ENCODE measurements at places on chromosomes 2 and 18.

DNA sequence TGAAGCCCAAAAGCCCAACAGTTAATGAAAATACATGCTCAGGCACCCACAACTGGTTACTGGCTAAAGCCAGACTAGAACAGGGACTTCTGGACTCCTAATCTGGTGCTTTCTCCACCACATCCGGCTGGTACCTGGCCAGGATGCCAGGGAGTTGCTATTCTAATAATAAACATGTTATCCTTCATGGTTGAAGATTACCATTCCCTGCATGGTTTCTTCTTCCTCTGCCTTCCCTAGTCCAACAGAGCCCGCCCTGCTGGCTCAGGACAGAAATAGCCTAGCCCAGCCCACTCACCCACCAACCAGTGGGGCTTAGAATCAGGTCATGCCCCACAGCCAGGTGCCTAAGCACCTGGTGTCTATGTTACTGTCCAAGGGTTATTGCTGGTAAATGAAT, 184.2 kb downstream of the TMEM247 start:
- DNase-seq, result peak; percentile 34

DNA sequence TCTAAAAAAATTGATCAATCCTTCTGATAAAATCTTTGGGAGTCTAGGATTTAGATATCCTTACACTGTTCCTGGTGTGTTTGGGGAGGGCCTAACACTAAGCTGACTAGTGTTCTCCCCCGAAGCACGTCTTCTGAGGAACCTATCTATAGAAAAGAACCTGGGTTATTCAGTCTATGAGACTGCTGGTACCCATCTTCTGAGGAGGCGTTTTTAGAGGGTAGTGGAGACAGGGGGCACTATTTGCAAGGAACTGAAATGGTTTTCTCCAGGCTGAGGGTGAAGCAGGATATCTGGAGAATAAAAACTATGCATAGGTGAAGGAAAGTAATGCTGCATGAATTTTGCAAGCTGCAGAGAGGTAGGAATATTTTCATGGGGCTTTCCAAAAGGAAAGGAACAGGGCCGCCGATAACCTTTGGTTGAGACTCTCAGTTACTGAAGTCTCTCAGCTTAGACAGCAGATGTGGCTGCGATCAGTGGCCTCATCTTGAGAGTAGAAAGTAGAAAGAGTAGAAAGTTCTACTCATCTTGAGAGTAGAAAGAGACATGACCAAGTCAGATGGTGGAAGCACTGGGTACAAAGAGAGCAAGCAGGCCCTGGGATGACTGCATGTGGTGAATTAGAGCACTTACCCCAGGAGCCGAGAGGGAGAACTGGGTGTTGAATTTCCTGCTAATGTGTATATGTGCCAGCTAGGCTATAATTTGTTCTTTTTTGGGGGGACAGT, 31.8 kb upstream of the KCNE4 start:
- no peak for DNase-seq

DNA sequence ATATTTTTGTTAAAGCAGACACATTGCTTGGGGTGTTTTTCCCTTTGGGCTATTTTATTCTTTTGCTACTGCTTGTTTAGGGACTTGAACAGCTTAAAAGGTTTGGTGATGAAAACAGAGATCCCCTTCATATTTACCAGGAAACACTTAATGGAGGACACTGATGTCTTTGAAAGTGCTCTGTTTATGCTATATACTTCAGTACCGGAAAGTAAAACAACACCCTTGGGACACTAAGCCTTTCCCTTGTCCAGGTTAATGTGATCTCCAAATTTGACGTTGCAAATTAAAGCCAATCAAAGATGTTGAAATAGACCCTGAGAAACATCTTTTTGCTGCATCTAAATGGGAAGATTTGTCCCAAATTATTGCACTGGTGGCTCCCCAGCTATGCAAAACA, 564.6 kb upstream of the PKDCC start:
- no peak for DNase-seq

DNA sequence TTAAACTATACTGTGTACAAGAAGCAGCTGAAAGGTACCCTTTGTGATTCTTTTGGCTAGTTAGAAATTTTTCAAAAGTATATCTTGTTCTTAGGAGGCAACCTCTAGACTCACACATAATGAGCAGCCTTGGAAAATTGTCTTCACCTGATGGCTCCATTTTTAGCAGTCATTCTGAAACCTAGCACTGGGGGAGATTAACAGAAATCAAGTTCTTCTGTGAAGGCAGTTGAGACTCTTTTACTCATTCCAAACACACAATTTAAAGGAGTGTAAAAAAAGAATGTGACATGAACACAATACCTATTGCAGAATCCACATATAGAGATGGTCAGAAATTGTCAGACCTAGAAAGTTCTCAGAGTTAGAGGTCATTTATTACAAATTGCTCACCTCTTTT, 197.7 kb downstream of the UBE2E3 start:
- DNase-seq, result no peak

DNA sequence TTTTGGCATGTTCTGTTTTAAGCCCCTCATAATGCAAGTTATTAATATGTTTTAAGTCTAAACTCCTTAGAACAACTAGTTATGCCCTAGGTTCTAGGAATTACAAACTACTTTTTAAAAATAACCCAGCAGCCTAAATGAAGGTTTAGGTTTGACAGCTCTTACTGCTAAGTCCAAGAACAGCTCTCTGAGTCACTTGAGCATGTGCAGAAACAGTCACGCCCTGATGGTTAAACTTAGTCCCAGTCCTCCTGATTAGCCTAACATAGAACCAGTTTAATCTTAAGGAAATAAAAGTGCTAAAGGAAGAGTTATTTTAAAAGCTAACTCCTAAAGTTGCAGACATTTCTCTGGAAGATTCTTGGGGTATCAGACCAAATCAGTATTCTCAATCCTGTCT, 72.5 kb downstream of the RMDN2 start:
- no peak for DNase-seq

DNA sequence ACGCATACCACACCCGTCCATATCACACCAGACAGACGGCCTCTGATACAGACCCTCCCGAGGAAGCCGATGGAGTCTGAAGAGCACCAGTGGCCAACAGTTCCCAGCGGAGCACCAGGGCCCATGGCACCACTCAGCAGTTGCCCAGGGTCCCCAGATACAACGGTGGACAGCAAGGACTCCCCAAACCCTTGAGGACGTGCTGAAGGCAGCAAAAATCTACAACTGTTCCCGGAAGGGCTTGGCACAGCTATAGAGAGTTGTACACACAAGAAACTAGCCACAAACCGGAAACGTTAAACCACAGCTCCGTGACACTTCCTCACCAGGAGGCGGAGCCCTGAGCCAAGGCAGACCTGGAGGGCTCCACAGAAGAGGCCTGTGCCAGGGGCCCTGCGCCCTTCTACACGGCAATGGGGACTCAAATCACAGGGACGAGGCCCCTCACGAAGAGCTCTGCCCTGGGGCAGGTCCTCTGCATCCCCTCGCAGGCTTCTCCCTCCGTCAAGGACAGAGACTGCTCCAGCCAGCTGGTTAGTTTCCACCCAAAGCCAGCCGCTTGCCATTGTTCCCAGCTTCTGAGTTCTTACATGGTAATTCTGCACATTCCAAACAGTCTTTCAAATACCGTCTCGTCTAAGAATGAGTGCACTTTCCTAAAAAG, 133.4 kb downstream of the HDAC4 start:
- no peak for DNase-seq

GRCh38 chr2:8121022-8121825, 560.6 kb upstream of the ID2 start:
- DNase-seq, result no peak
